Activated T-cell treated with anti-CD3 and anti-CD28 coated beads, Interleukin-2, amount 50 U/mL, for 72 hours (primary cell): ENCODE measurements at places on chromosomes 4 and X.

- DNase-seq, result no peak
These were observed 301.2 kb downstream of the MAPK10 start for GRCh38 chr4:86058621-86059020.

GRCh38 chrX:10156199-10157031 lies at the start of gene CLCN4:
Gene CLCN4, plus strand, starts transcription at chrX:10156975. Its CDS starts 28,058 bp downstream, at chrX:10185033.
- no peak for DNase-seq

DNA sequence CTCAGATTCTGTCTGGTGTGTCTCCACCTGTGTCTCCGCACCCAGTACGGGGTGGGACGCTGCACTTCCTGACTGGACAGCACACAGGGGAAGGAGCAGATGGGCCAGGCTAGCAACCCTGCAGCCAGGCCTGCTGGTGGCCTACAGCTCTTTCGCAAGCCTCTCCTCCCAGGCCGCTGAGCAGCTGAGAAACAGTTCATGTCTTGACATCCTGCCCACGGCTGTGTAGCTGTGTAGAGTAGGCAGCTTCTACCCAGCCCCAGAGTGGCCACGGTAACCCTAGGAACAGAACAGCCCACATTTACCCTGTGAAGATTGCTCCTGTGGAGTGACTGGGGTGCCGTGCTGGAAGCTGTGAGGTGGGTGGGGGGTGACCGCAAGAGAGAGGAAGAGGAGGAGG lies 38.9 kb downstream of the CCNQ start:
- DNase-seq, result no peak

DNA sequence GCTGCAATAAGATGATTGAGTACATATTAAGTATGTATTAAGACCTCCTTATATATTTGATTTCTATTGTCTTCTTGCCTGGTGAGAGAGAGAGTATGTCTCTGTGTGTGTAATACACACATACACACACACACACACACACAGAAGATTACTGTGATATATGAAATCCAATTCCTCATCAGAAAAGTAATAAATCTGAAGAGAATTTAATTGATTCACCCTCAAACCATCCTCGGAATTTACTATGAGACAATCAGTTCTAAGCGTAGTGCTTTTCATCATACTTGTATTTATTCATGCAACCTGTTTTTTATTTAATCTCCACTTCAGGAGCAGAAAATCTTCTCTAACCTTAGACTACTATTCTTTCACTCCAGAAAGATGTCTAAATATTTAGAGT lies 62.3 kb upstream of the TLL1 start:
- DNase-seq, result no peak

DNA sequence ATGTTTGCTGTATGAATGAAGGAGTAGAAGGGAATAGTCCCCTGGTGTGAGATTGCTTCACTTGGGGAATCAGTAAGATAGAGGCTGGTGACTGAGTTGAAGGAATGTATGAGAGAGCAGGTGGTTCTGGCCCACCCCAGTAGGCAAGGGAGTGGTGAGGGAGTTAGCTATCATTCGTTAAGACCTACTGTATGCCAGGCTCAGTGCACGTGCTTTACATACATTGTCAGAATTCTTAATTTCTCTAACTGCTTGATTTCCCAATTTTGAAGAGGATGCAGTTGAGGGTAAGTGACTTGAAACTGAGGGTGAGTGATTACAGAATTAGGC lies 700 bp downstream of the VMA21 start:
- DNase-seq, result no peak
